ENCODE measurements at places on chromosomes 11 and 22. TPM values are rescaled to one million over a fixed set of nuclear protein-coding genes. Genes with fewer than 3 reads are reported as not detected.

The OR56A1 gene
- total RNA-seq, result 0.07 TPM

The EFEMP2 gene
- 22.9 TPM for total RNA-seq

The KCNJ4 gene
- 0.92 TPM for total RNA-seq

The DDX10 gene
- 46.2 TPM for total RNA-seq

The SSTR3 gene
- total RNA-seq, result 0.72 TPM

The OR52I2 gene
- not detected for total RNA-seq

The CCDC188 gene
- total RNA-seq, result not detected

The SESN3 gene
- total RNA-seq, result 36.8 TPM

The MMP10 gene
- total RNA-seq, result 0.20 TPM

The GP1BB gene
- total RNA-seq, result 2.4 TPM

The BRSK2 gene
- total RNA-seq, result 24.2 TPM

Data from H9 (cell line).